ENCODE measurements at places on chromosomes 5 and 9. TPM values are rescaled to one million over a fixed set of nuclear protein-coding genes. Genes with fewer than 3 reads are reported as not detected.

STPG3 gene
- not detected for total RNA-seq

PCDHB3 gene
- 1.3 TPM for total RNA-seq

DNA sequence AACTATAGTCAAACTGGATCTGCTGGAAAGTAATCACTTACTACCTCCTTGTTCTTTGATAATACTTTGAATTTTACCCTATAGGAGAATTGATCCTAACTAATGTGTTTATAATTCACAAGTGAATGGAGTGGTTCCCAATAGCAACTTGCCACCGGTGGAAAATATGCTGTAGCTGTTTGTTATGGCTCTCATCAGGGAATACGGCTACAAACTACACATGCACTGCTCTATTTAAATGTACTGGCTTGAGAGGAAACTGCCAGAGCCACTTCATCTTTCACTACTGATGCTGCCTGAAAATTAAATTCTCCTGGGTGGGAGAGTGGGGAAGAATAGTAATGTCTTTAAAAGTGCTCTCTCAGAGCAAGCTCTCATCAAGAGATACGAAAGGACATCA, 448.5 kb upstream of the GRAMD2B start:
- no peak overlapping the region for H3K27ac ChIP-seq
- H3K4me1 ChIP-seq, result no peaks in the 10 kb centered on the region
- H3K36me3 ChIP-seq, result no peaks in the 10 kb centered on the region
- no peak overlapping the region for H3K4me3 ChIP-seq

DNA sequence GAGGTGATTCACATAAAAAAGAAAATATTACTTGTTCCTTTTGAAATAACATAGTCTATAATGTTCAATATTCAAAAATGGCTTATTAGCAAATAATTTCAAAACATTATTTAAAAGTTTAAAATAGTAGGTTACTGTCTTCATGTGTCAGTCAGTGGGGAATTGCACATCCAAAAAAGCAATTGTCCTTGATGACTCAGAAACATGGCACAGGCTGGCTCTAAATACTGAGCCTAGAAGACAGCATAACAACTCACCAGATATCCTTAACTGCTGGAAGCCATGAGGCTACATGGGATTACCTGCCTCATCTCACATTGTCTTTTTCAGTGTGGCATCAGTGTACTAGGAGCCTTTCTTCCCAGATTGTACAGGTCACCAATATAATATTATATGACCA, 439.5 kb upstream of the RGMB start:
- DNase-seq, result no peak
- no peaks in the 10 kb centered on the region for H3K36me3 ChIP-seq
- H3K27me3 ChIP-seq, result no peaks in the 10 kb centered on the region
- no peak overlapping the region for H3K4me3 ChIP-seq
- no peak overlapping the region for H3K27ac ChIP-seq

DNA sequence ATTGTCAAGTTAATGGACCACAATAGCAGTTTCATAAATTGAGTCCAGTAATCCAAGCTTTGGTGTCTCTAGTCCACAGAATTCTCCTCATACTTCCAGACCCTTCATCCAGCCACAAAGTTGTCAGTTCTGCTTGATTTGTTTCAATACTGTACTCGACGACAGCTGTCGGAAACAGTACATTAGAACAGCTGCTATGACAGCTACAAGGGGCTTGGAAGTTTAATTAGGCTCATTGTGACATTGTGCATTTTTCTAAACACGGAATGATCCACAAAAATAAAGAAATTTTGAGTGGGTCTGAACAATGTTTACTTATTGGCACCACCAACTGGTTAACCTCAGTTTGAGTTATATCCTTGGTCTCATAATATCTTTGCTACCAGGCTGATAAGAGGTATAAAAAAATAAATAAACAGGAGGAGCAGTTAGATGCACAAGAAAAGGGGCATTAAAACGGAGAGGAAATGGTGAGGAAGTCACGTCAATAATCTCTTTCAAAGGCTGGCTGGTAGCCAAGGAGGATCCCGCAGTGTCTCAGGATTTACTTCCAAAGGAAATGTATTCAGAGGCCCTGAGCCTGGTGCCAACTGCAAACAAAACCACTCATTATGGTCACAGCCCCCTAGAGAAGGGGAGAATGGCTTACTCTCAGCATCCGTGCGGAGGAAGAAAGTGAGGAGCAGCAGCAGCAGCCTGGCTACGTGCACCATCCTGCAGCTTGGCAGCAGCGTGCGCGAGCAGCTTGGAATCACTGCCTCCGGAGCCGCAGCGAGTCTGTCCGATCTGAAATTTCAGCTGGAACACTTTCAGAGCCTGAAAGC, 933.8 kb upstream of the DMAC1 start:
- H3K27ac ChIP-seq, result no peak overlapping the region
- H3K4me1 ChIP-seq, result no peaks in the 10 kb centered on the region

DNA sequence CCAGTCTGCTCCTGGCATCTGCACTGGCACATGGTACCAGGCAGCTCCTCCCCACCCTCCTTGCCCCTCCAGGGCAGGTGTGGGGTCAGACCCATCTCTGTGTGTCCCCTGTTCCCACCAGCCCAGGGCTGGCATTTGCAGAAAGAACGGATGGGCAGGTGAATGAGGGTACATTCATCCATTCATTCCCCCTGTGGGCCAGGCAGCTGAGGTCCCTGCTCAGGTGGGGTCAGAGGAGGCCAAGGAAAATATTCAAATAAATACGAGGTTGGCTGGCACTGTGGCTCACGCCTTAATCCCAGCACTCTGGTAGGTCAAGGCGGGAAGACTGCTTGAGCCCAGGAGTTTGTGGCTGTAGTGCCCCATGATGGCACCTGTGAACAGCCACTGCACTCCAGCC, 25.0 kb upstream of the PHYKPL start:
- H3K27me3 ChIP-seq, result no peaks in the 10 kb centered on the region
- no peak overlapping the region for H3K4me3 ChIP-seq
- no peak for DNase-seq

GRCh38 chr5:87347272-87347671, 65.5 kb downstream of the CCNH start:
- no peak for DNase-seq
- H3K4me3 ChIP-seq, result no peak overlapping the region
- no peak overlapping the region for H3K27ac ChIP-seq
- H3K4me1 ChIP-seq, result no peaks in the 10 kb centered on the region
- H3K36me3 ChIP-seq, result peaks cover 26% of the 10 kb centered on the region

- DNase-seq, result no peak
- no peak overlapping the region for H3K27ac ChIP-seq
- no peaks in the 10 kb centered on the region for H3K36me3 ChIP-seq
- H3K27me3 ChIP-seq, result no peaks in the 10 kb centered on the region
- no peak overlapping the region for H3K4me3 ChIP-seq
Observed at GRCh38 chr9:82797534-82797933, 265.4 kb downstream of the RASEF start.

- H3K27me3 ChIP-seq, result no peaks in the 10 kb centered on the region
- no peaks in the 10 kb centered on the region for H3K36me3 ChIP-seq
- H3K4me1 ChIP-seq, result no peaks in the 10 kb centered on the region
- no peak for DNase-seq
- H3K27ac ChIP-seq, result no peak overlapping the region
- H3K4me3 ChIP-seq, result no peak overlapping the region
Observed at GRCh38 chr5:92613546-92613945, 967.5 kb downstream of the NR2F1-AS1 start.

DNA sequence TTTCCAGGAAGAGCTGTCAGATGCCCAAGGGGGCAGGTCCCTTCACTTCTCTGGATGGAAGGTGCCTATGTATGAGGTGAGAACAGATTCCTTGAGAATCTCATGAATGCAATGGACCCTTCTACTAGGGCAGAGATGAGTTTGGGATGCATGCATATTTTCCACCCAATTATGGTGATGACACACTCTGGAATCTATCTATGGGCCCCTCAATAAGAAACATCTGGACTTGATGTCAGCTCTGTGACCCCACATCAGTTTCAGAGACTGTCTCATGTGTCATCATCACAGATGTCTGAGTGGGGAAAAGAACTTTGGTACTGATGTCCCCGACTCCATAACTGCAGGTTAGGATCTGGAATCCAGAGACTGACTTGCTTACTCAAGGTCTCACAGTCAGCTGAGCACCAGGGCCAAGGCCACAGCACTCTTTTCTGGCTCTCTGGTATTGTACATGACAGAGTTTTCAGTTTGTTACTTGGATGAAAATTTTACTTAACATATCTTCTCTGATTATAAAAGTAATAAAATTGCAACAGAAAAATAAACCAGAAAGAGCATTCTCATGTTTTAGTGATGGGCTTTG, 177.0 kb downstream of the DCP2 start:
- no peaks in the 10 kb centered on the region for H3K27me3 ChIP-seq
- H3K4me3 ChIP-seq, result no peak overlapping the region
- no peaks in the 10 kb centered on the region for H3K36me3 ChIP-seq
- peak; percentile 77 for DNase-seq
- H3K27ac ChIP-seq, result no peak overlapping the region

DNA sequence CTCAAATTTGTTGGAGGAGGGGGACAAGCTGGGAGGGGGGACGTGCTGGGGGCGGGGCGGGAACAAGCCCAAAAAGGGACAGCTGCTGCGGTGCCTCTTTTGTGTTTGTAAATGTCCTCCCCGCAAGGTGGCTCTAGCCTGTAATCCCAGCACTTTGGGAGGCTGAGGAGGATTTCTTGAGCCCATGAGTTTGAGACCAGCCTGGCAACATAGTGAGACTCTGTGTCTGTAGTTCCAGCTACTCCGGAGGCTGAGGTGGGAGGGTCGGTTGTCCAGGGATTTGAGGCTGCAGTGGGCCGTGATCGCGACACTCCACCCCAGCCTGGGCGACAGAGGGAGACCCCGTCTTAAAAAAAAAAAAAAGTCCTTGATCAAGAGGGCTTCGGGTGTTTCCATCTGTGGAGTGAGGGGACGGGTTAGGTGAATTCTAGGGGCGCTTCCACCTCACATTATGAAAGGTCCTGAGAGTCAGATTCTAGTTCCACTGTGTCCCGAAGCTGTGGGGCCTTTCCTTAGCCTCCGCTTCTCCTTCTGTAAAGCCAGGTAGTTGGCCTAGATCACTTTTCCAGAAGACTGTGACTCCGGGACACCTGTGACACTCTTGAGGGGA, 779 bp upstream of the CTNNA1 start:
- H3K27me3 ChIP-seq, result no peaks in the 10 kb centered on the region
- H3K27ac ChIP-seq, result peak overlapping the region; percentile 100
- peaks cover 33% of the 10 kb centered on the region for H3K4me1 ChIP-seq
- H3K4me3 ChIP-seq, result peak overlapping the region; percentile 99
- DNase-seq, result no peak

GRCh38 chr5:119902593-119902992, 273.2 kb downstream of the FAM170A start:
- no peak for DNase-seq
- no peaks in the 10 kb centered on the region for H3K4me1 ChIP-seq
- no peaks in the 10 kb centered on the region for H3K36me3 ChIP-seq
- no peak overlapping the region for H3K4me3 ChIP-seq

DNA sequence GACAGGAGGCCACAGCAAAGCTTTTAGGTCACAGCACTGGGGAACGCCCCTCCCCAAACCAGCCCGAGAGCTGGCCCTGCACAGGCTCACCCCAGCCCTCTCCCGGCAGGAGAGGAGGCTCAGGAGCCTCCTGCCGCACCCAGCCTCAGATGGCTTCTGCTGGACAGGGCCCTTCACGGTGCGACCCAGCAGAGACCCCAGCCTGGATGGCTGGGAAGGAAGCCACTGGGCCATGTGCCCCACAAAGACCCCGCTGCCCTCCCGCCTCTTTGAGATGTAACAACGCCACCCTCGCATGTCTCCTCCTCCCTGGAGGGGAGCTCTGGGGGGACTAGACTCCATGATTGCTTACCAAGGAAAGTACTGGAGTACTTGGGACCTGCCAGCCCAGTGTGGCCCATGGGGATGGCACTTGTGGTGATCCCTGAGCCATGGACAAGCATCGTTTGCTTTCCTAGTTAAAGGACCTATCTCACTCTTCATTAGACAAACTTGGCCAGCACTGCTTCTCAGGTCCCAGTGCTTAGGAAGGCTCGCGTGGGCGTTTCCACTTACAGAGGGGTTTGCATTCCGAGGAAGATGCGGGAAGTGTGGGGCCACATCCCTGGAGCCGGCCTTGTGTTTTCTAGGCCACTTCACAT, 9.0 kb downstream of the MYMK start:
- DNase-seq, result no peak
- H3K27ac ChIP-seq, result no peak overlapping the region
- H3K4me1 ChIP-seq, result peaks cover 13% of the 10 kb centered on the region
- no peak overlapping the region for H3K4me3 ChIP-seq
- H3K36me3 ChIP-seq, result no peaks in the 10 kb centered on the region
- H3K27me3 ChIP-seq, result no peaks in the 10 kb centered on the region

DNA sequence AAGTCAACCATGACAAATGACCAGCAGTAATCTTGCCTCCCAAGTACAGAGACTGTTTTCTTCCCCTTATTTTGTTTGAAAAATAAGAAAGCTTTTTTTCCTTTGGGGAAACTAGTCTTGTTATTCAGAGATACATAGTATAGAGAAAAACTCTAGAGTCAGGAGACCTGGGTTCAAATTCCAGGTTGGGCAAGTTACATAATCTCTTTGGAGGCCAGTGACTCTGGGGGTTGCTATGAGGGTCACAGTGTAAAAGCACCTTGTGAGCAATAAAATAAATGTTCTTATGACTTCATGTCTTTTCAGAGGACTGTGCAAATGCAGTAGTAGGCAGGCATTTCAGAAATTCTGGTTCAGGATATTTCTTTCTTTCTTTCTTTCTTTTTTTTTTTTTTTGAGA, 71.5 kb downstream of the GDNF start:
- no peak overlapping the region for H3K4me3 ChIP-seq
- peaks cover 27% of the 10 kb centered on the region for H3K4me1 ChIP-seq
- no peak for DNase-seq
- H3K27ac ChIP-seq, result no peak overlapping the region
- no peaks in the 10 kb centered on the region for H3K36me3 ChIP-seq

DNA sequence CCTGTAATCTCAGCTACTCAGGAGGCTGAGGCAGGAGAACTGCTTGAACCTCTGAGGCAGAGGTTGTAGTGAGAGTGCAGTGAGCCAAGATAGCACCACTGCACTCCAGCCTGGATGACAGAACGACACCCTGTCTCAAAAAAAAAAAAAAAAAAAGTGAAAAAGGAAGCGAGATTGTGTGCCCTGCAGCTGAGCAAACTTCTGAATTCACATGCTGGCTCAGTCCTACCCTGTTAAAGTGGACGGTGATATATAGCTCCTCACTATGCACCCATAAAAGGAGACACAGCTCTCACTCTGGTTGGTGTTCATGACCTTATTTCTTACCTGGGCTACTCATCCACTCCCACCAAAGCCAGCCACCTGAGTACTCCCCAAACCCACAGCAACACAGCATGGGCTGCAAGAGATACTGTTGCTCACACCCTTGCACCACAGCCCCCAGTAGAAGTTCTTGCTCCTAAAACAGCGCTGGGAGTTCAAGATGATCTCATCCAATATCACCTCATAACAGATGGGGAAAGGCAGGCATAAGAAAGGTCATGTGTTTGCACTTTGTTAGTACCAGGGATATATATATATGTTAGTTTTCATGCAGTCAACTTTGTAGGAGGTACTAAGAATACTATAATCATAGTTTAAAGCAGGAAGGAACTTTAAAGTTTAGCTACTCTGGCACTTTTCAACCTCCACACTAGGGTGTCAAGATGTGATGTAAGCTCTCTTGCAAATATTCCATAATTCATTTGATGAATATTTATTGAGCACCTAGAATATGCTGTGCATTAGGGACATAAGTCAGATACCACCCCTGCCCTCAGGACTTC, 4.0 kb downstream of the TTLL11 start:
- H3K4me1 ChIP-seq, result peaks cover 84% of the 10 kb centered on the region
- peak overlapping the region; percentile 66 for H3K27ac ChIP-seq
- H3K4me3 ChIP-seq, result no peak overlapping the region
- H3K36me3 ChIP-seq, result no peaks in the 10 kb centered on the region
